ENCODE measurements at places on chromosomes 3 and 15. TPM values are rescaled to one million over a fixed set of nuclear protein-coding genes. Genes with fewer than 3 reads are reported as not detected.

DNA sequence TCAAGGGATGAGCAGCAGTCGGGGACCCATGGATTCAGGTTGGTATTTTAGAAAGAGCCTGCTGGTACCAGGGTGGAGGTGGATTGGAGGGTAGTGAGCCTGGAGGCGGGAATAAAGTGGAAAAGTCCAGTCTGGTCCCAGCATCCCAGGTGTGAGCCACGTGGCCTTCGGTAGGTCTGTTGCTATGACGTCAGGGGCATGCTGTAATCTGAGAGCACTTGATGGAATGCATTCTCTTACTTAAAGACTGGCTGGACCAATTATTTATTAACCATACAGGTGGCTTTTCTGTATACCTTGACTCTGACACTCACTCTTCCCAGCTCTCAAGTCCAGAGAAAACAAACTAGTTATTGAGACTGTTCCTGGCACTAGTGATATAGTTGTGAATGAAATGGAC, 389.9 kb upstream of the RGMA start:
- DNase-seq: no peak

ANKUB1 gene
- polyA plus RNA-seq: not detected

DNA sequence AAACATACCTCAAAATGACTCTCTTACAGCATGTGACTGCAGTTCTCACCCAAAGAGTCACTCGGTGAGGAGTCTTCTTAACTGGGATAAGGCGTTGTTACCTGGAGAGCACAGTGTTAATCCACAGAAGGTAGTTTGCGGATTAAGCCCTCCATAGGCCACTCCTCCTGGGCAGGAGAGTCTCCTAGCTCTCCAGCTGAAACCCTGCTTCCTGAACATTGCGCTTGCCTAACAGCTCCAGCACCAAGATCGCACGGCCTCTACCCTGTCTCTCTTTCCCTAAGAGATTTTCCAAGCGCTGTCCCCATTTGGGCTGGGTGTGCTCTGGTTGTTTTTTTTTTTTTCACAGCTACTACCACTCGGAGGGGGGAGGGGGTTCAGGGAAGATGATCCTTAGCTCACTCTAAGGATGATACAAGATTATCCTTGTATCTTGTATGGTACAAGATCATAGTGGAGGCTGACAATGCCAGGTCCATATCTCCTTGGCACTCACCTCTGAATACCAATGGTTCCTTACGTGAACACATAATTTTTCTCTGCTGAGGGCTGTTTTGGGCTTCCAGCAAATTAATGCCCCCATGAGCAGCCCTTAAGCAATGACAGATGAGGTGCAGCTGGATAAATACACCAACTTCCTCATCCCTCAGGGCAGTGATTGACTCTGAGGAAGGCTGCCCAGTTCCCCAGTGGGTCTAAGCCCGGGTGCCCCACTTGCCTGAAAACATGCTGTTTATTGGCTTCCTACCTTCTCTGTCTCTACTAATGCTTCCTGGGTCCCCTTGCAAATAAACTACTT, 185.2 kb upstream of the TSC22D2 start:
- DNase-seq: no peak

GRCh38 chr3:15496341-15496664, 25.2 kb downstream of the COLQ start:
- no peak for DNase-seq

- DNase-seq: no peak
Measured at GRCh38 chr3:123334056-123334455, 114.8 kb downstream of the ADCY5 start.

NR1I2 gene
- 0.73 TPM for polyA plus RNA-seq

DNA sequence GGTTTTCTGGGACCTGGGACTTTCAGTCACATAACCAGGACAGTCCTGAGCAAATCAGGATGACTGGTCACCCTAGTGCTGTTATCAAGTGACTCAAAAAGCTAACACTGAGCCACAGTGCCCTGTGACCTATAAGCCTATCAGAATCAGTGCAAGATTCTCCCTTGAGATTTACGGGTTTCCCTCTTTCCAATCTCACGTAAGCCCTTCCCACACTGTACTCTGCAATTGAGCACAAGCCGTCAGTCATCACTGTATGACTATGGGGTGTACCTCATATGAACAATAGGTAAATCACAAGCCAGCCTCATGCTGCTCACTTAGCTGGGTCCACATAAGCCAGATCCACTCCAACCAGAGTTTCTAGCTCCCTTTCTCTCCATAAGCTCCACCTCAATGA, 21.0 kb upstream of the CLDN18 start:
- no peak for DNase-seq

GNAT1 gene
- not detected for polyA plus RNA-seq

DNA sequence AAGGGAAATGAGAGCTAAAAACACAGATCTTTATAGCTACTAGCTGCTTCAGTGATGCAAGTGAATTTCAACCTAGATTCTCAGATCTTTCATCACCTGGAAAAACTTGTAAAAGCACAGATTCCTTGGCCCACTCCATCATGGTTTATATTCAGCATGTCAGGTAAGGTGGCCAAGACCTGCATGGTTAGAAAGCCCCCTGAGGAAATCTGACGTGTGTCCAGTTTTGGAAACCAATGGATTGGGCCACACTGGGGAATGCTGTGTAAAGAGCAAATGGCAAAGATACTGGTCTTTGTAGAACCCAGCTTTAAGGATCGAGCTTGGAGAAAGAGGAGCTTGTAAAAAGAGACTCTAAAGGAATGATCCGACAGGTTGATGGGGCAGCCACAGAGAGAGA, 397.0 kb upstream of the ARRDC4 start:
- no peak for DNase-seq

ADGRG7 gene
- polyA plus RNA-seq: not detected

PODXL2 gene
- 25.7 TPM for polyA plus RNA-seq

DNA sequence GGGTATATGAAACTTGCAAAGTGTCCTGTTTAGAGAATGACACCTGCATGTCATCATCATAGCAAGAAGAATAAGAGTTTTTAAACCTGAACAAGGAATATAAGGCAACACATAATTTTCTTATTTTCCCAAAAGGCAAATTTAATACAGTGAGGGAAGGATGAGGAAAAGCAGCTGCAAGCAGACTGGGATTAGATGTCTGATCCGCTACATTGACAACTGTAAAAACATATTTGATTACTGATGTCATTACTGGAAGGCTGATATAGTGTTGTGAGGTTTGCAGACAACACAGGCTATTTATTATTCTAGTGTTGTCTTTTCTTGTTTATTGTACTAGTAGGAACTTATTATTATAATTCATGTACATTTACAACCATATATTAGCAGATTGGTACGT, 528.7 kb downstream of the ZIC1 start:
- DNase-seq: no peak

DNA sequence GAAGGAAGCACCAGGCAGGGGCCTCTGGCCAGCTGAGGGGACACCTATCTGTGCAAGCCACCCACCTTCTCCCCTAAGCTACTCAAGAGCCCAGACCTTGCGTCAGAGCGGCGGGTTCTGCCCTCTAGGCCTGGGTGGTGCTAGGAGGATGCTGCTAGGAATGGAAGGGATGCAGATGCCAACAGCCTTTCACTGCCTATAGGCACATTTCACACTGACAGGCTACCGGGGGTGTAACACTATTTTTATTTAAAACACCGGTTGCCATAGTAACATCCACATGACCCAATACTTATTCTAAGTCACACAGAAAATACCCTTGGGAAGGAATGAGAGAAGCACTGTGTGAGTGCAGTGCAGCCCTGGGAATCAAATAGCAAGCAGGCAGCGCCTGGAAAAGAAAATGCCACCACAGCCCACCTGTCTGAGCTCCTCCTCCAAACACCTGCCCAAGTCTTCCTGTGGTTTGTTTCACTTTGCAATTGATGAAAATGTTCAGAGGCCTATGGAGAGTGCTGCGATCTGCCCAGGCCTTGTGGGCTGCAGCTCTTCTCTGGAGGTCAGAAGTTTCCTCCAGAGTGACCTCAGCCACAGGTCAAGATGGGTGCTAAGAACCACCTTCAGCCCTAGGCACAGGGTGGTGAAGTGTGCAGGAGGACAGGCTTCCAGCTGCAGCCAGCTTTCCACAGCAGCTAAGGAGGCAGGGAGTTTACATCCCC, 113.5 kb upstream of the TOPAZ1 start:
- no peak for DNase-seq

Measured in left renal pelvis (tissue), 4 donors.